ENCODE measurements at places on chromosomes 6 and 20.

DNA sequence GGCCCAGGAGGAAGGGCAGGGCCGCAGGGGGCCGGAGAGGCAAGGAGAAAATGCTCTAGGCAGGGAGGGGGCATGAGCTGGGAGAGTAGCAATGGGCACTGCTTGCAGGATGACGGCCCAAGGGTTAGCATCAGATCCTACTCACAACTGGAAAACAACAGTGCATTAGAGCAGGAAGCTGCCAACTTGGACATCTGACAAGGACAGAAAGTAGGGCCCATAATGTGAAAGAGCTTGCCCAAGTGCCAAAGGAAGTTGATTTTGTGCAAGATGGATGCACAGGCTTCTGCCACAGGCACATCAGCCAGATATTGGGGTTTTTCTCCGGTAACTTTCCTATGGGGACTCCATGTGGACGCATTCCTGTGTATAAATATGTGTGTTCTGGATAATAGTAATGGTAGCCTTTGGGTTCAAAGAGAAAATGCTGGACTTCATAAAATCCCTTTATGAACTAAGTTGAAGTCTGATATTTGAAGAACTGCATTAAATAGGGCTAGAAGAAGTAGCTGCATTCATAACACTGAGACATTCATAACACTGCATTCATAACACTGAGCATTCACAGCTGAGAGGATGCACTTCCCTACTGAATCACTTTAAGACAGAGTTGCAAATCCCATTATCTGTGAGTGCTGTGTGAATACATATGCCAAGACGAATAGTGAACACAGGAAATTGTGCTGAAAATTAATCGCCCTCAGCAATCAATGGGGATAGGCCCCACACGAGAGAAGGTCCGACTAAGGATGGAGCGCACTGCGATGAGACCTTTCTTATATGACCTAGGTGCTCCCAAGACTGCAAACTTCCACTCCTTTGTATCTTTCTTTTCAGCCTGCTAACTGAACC, 235.6 kb upstream of the PRDM1 start:
- no peak for DNase-seq

DNA sequence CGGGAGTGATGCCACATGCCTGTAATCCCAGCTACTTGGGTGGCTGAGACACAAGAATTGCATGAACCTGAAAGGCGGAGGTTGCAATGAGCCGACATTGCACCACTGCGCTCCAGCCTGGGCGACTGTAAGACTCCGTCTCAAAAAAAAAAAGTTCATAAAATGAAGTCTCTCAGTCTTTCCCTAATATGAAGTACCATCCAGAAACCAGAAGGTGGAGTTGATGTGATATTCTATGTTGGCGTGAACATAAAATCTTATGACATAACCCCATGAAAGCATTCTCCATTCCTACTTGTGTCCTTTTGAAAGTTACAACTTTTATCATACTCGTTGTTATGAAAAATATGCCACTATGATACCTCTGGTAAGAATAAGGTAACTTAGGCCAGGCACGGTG, 5.7 kb downstream of the SOD2 start:
- DNase-seq: no peak

GRCh38 chr6:75444899-75445298, 48.7 kb downstream of the FILIP1 start:
- no peak for DNase-seq

DNA sequence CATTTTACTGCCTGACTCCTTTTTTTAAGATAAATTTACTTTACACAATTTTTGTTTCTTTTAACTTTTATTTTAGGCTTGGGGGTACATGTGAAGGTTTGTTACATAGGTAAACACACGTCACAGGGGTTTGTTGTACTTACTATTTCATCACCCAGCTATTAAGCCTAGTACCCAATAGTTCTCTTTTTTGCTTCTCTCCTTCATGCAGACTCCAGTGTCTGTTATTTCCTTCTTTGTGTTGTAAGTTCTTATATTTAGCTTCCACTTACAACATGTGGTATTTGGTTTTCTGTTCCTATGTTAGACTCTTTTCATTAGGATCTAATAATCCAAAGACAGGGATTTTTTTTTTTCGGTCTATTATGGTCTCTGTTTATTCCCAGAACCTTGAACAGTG, 83.5 kb upstream of the CCN6 start:
- no peak for DNase-seq

DNA sequence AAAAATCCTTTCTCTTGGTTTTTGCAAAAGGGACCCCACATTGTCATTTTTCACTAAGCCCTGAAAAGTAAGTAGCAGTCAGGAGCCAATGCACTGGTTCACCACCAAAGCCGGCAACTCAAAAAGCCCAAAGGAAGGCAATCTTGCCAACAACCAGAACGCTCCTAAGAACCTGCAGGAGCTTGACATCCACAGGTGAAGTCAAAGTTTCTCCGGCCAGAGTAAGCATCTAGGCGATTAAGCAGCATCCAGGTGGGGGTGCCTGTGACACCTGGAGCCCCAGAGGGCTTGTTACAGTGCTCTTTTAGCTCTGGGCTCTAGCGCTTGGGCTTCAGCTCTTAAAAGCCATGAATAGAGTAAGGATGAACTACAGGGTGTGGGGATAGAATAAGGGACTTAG, 36.1 kb downstream of the SLC35D3 start:
- no peak for DNase-seq

- DNase-seq: no peak
Measured at GRCh38 chr6:147615659-147616456, 107.4 kb downstream of the SAMD5 start.

DNA sequence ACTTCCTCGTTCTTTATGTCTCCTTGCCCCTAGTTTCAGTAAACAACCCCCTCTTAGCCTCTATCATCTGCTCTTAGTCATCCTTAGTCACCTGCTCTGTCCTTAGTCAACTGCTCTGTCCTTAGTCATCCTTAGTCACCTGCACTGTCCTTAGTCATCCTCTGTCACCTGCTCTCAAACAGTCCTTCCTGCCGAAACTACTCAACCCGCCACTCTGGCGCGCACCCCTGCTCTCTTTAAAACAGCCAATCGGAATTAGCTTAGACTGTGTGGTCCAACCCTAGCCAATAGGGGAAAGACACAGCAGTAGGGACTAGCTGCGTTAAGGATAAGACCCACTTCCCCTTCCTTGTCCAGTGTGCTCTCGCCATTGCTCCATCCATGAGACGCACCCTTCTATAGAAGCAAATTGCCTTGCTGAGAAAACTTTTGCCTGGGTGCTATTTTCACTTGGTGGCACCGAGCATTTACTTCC, 73.9 kb downstream of the BACH2 start:
- no peak for DNase-seq

- no peak for DNase-seq
Measured at GRCh38 chr6:109991201-109992101, 13.3 kb downstream of the GPR6 start.

DNA sequence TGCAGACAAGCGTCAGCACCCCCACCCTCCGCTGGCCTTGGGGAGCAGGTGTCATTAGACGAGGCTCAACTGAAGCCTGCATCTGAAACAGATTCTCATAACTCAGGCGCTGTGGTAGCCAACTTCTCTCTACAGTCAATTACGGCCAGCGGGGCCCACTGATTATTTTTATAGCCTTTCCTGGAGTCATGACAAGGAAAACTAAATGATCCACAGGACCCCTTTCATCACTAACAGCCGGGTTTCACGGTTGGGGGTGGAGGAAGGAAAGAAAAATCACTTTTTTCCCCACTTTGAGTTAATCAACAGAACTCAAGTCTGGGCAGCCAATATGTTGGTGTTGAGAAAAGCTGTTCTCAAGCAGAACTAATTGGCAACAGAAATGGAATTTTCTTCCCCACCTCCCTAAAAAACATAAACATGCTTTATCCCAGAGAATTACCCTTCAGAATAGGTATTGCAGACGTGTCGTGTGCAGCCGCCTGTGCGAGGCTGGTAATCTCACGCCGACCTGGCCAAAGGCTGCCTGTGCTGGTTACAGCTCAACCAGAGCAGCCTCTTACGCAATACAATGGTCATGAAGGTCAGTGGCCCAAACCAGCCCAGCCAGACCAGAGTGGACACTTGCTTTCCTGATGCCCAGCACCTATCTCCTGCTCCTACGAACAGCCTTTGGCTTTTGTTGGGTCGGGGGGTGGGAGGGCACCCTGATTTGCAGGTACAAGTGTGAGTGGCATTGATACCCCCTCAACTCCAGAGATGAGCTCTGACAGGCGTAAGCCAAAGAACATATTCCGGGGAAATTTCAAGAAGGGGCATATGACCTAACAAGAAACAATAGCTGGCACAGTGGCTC, 11.0 kb downstream of the RIPOR3 start:
- no peak for DNase-seq

GRCh38 chr6:138948004-138948403, 40.0 kb downstream of the REPS1 start:
- no peak for DNase-seq

DNA sequence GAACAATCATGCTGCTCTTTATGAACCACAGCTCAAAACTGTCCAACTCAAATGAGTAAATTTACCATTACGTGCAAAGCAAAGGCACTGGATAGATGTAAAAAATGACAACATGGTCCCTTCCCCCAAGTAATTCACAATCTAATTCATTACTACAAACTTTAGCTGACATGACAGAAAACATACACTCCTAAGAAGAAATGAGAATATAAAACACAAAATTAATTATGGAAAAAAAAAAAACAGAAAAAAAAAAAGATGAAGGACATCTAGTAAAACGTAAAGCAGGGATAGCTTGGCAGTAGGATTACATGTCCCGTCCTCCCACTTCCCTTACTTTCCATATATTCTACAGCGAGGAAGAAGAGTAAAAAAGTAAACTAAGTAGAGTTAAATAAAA, 5.7 kb downstream of the TUBE1 start:
- no peak for DNase-seq

DNA sequence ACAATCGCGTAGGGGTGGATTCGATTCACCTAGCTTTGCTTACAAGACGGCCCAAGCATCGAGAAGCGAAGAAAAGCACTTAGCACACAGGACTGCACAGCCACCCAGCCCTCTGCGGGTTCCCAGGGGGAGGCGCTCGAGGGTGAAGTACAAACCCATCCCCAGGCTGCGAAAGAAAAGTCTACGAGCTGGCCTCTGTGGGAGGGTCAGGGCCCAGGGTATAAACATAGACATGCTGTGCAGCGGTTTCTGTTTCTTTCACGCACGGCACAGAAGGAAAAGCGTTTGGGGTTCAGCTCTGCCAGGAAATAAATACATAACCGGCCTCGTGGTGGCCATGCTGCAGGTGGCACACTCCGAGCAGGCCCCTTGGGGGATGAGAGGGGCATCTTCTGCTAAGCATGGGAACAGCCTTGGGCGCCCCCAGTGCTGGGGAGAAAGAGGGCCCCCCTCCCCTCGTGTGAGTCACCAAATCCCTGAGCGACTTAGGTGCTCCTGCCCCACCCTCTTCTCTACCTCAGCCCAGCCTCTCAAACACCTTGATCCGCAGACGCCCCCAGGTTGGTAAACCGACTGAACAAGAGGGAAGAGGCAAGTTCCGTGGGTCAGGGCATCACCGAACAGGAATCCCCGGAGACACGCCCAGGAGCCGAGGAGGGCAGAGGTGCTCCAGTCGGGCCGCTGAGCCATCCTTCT, 91.6 kb upstream of the RIPOR2 start:
- DNase-seq: no peak

- no peak for DNase-seq
Measured at GRCh38 chr20:4091490-4092479, 76.4 kb upstream of the RNF24 start.

DNA sequence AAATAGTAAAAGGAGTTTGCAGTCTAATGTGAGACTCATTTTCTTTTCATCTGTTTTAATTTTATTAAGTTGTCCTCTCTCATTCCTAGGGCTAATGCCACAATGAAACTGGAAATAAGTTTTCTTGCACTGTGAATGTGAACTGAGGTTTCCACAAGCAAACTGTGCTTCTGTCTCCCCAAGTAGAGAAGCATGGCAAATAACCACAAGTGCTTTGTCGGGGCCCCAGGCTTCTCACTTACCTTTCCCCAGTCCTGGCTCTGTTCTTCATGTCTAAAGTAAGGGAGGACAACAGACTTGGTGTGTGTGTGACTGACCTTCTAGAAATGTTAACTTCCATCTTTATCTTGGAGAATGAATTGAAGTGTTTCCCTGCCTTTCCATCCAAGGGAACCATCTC, 80.8 kb downstream of the CBFA2T2 start:
- no peak for DNase-seq

GRCh38 chr6:120826253-120826652, 508.0 kb downstream of the TBC1D32 start:
- DNase-seq: no peak

GRCh38 chr6:169236988-169237387, 16.7 kb downstream of the THBS2 start:
- no peak for DNase-seq

DNA sequence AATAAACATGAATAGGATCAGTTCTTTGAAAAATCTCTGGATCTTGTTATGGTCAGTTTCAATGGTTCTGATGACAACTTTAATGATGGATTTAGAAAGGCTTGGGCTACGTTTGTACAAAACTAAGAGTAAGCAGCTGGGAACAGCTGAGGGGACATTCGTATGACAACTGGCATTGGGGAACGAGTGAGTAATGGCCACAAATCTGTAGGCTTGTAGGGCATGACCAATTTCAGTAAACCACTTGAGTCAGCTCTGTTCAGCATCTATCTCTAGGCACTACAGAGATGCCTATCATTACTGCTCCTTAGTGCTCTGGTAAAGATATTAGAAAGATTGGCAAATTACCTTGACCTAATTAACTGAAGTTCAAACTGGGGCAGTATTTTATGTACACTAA, 1375.6 kb downstream of the EPHA7 start:
- DNase-seq: no peak

DNA sequence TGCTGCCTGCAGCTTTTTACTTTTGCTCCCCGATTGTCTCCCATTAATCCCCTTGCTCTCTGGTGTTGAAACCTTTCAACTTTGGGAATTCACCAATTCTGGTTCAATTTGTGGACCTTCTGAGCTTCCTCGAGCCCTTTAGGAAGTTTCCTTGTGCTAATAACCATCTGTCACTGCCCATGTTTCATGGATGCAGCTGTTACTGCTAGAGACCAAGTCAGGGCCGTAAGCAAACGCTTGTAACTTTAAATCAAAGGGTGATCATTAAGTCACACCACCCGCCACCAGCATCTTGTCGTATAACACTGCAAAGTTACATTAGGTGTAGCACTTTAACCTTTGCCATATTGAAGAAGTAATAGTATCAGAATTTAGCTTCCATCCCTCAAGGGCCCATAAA, 268.3 kb upstream of the SASH1 start:
- DNase-seq: no peak

GRCh38 chr6:10522929-10523573, 1.9 kb downstream of the GCNT2 start:
- DNase-seq: no peak

- DNase-seq: no peak
Measured at GRCh38 chr6:158441716-158442215, 118.1 kb upstream of the TMEM181 start.

DNA sequence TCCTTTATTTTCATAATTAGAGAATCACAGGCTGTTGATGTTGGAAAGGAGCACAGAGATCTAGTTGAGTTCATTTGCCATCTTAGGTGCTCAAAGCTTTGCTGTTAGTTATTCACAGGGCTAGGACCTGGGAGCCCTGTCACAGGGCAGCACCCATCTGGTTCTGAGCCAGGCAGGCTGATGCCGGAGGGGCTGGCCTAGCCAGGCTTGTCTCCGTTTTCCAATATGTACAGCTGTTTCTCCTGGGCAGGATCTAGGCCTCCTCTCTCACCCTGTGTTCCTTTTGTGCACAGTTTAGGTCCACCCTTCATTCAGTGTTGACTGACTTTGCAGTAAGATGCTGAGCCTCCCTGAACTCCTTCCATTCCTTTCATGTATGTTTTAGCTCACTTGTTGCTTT, 33.4 kb downstream of the LRRC1 start:
- no peak for DNase-seq

GRCh38 chr20:64159286-64159680, 5.0 kb upstream of the MYT1 start:
- no peak for DNase-seq
